NB4 (cell line): ENCODE measurements at places on chromosomes 16 and 17.

DNA sequence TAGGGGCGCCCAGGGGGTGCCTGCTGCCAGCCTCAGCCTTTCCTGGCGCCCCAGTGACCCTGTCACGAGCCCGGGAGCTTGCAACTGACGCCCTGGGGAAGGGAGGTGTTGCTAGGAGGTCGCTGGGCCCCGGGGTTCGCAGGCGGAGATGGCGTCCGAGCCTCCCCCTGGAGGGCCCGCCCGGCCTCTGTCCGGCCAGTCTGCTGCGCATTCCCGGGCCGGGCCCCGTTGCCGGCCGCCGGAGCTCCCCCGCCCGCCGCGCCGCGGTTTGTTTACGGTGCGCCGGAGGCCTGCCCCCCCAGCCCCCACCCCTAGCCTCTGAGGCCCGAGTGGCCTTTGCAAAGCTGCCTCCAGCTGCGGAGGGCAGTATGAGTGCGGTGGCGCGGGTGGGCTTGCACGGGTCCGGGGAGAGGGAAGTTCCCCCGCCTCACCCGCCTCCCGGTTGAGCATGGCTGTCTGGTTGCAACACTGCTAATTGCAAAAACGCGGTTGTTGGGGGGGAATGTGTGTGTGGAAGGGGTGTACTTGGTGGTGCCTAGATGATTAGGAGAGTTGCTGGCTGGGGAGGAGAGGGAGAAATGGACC lies 514 bp downstream of the THRA start:
- DNase-seq: peak; percentile 96

DNA sequence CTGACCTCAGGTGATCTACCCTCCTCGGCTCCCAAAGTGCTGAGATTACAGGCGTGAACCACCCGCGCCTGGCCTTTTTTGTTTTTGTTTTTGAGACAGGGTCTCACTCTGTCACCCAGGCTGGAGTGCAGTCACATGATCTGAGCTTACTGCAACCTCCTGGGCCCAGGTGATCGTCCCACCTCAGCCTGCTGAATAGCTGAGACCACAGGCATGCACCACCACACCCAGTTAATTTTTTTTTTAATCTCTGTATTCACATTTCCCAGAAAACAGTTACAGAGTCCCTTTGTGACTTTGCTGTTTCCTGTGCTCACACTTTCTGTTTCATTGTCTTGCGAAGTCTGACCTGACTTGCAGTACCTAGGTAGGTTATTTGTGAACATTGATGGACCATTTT lies 2.7 kb downstream of the CLUAP1 start:
- DNase-seq: no peak

DNA sequence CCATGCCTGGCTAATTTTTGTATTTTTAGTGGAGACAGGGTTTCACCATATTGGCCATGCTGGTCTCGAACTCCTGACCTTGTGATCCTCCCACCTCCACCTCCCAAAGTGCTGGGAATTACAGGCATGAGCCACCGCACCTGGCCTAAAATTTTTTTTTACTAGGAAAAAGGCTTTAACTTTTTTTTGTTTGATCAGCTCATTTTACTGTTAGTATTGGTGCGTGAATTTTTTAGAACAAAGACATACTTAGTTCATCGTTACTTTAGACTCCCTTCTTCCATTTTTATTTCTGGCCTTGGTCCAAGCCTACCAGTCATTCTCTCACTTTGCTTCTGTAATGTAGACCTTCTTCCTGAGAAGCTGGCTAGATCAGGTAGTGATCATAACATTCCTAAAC lies 25.4 kb upstream of the RAB11FIP4 start:
- no peak for DNase-seq

DNA sequence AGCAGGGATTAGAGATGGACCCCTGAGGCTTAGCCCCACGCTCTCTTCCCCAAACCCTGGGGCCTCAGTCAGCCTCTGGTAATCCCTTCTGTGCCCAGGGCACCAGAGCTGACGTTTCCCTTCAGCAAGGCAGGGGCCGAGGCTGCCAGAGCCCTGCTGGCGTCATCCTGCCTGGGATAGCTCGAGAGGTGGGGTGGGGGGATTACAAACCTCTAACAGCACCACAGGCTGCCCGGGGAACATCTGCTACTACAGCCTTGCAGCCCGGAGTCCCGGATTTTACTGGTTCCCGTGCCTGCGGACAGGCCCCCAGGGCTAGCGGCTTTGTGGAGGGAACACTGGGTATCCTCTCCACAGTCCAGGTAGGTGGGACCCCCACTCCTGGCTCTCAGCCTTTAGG lies at the start of gene AANAT:
Gene AANAT (plus strand): TSS at position 238 of the 400 bp plus-strand sequence. CDS start 1,144 bp downstream, outside the sequence.
- no peak for DNase-seq
